ENCODE measurements at places on chromosomes 4 and X.

DNA sequence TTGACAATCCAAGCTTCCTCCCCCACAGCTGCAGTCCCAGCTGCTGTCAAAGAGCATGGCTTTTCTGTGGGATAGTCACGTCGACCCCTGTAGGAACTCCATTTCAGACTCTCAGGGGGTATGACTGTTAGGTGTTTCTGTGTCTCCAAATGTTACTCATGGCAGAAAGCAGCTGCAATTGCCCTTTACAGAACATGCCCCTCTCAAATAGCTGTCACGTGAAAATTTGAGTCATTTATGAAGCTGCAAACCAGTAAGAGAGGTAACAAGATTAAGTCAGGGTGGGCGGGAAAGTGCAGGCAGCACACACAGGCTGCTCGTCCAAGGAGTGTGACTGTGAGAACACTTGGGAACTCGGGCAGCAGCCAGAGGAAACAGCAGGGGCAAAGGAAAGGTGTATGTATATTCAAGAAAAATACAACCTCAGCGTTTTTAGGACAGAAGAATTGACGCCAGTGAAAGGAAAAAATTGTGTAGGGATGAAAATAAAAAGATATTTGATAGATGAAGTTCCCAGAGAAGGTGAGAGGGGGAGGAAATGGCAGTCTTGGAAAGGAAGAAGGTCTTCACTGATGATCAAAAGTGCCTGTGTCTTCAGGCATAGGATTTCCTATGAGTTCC, 66.5 kb upstream of the TMEM184C start:
- no peak for DNase-seq

GRCh38 chr4:81666491-81666890, 194.8 kb upstream of the RASGEF1B start:
- DNase-seq = no peak

- DNase-seq = no peak
Measured at GRCh38 chr4:53101191-53101581, 239.1 kb downstream of the RASL11B start.

GRCh38 chr4:130675266-130675665, 1579.3 kb downstream of the C4orf33 start:
- DNase-seq = no peak
